ENCODE measurements at places on chromosomes 5 and 9.

DNA sequence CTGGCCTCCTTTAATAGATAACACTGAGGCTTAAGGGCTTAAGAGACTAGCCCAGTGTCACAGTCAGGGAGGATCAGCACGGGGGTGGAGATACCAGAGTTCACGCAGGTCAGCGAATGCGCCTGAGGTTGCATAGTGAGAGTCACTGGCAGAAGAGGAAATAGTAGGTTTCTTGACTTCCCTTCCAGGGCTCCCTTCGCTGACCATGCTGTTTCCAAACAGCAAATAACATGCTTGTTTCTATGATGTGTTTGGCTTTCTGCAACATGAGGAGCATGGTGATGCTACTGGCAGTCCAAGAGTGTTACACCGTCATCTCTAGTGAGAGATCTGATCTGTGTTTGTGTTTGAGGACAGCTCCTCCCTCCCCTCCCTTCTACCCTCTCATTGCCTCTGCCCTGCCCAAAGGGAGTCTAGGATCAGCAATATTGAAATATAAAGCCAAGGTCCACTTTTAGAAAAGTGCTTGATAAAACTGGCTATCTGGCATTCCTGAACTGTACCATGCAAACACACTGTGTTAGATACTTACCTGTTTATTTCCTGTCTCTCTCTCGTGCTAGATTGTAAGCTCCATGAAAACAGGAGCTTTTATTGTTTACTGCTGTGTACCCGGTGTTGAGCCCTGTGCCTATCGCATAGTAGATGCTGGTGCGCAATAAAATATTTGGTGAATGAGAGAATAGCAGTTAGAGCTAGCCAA lies 12.3 kb downstream of the TLE4 start:
- DNase-seq: peak; percentile 27

- DNase-seq: no peak
Measured at GRCh38 chr9:109821711-109822110, 41.7 kb downstream of the PALM2AKAP2 start.

DNA sequence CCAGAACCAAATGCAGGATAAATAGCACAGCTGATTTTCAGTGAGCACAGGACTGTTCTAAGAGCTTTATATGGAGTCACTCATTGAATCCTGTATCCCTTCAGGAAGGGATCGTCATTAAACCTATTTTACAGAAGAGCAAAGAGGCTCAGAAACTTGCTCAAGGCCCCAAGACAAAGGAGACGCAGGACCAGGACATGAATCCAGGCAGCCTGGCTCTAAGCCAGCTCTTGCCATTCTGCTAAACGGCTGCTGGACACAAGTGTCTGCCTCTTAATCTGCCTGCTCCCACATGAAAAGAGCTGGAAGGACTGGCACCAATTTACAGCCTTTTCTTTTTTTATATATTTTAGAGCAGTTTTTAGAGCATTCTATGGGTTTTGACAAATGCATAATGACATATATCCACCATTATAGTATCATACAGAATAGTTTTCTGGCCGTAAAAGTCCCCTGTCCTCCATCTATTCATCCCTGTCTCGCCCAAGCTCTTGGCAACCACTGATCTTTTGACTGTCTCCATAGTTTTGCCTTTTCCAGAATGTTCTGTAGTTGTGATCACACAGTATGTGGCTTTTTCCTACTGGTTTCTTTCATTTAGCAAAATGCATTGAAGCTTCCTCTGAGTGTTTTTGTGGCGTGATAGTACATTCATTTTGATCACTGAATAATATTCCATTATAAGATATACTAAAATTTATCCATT lies 37.5 kb downstream of the RETREG1 start:
- no peak for DNase-seq

DNA sequence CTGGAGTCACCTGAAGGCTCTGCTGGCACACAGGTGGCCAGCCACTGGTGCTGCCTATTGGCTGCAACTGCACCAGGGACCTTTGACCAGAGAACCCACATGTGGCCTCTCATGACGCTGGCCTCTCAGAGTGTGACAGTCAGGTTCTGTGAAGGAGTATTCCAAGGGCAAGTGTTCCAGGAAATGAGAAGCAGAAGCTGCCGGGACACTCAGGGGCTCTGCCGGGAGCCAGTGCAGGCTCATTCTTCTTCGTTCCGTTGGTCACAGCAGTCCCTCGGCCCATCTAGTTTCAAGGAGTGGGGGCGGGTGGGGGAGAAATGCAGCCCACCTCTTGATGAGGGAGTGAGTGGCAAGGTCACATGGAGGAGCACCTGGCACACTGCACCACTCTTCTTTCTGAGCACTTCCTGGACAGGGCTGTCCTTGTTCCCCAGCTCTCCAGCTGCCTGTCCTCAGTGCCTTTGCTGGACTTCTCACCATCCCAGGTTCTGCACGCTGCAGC lies 237.5 kb downstream of the GADD45G start:
- DNase-seq: no peak

- no peak for DNase-seq
Measured at GRCh38 chr5:36870399-36871040, 6.0 kb upstream of the NIPBL start.

DNA sequence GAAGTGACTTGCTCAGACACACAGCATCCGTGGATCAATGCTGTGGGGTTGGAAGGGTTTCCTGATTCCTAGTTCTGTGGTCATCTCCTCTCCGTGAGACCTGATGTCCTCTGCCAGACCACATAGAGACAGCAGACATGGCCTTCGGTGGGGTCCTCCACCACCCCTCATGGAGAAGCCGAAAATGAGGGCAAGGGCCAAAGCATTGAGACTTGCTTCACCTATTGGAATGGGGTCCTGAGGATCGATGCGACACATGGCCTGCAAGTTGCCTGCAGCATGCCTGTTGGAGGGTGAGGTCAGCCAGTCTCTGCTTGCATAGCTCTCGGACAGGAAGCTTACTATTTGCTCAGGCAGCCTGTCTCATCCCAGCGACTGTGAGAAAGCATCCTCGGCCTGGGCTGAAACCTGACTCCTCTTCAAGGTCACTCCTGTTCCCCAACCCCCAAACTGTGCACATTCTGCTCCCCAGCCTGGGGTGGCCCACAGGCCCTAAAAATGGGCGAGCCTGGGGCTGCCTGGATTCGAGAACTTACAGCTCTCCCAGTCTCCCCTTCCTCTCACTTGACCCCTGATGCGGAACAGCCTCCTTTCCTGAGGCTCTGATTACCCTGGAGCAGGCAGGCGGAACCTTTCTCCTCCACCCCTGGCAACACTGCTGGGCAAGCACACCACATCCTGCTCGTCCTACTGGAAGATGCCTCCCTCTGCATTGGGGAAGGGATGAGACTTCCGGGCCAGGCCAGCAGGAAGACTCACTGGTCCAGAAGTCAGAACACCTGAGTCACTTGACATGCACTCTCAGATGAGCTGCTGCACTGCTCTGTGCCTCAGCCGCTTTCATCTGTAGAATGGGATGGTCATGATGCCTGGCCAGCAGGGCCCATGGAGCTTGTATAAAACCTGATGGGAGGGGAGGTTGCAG lies 186.9 kb downstream of the RGS3 start:
- DNase-seq: no peak

DNA sequence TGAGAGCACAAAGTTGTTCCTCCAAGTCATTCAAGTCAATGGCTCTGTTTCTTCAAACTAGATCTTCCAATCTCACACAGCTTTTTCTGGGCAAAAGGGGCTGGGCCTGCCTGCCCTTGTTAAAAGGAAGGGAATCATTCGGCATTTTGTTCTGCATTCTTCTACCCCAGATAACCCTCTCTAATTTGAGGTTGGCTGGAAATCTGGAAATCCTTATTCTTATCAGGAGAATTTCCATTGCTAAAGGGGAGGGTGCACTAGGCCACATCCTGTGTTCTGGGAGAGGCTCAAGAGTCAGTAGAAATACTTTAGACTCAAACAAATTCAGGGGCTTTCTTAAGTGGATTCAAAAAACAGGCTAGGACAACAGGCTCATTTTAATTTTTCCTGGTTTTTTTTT lies 384.7 kb upstream of the ZNF462 start:
- DNase-seq: no peak

DNA sequence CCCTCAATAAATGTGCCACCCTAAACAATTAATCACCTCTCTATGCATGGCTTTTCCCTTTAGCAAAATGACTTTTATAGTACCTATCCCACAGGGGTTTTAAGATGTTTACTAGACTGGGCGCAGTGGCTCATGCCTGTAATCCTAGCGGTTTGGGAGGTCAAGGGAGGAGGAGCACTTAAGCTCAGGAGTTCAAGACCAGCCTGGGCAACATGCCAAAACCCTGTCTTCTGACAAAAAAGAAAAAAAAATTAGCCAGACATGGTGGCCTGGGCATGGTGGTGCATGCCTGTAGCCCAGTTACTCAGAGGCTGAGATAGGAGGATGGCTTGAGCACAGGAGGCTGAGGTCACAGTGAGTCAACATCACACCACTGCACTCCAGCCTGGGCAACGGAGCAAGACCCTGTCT lies 13.5 kb downstream of the SH3TC2 start:
- no peak for DNase-seq

- no peak for DNase-seq
Measured at GRCh38 chr9:134422301-134423090, 96.2 kb downstream of the RXRA start.
